ENCODE measurements at places on chromosomes 7 and 10.

DNA sequence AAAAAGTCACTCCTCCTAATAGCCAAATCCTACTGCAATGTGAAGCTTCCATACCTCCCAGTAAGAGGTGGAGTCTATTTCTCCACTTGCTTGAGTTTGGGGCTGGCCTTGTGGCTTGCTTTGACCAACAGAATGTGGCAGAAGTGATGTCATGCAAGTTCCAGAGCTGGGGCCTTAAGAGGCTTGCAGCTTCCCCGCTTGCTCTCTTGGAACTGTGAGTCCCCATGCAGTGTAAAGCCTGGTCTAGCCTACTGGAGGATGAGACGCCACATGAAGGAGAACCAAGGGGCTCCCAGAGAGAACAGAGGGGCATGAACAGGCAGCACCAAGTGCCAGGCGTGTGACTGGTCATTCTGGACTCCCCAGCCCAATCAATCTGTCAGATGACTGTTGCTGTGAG is 58.6 kb upstream of the OPALIN start:
- no peak for DNase-seq

DNA sequence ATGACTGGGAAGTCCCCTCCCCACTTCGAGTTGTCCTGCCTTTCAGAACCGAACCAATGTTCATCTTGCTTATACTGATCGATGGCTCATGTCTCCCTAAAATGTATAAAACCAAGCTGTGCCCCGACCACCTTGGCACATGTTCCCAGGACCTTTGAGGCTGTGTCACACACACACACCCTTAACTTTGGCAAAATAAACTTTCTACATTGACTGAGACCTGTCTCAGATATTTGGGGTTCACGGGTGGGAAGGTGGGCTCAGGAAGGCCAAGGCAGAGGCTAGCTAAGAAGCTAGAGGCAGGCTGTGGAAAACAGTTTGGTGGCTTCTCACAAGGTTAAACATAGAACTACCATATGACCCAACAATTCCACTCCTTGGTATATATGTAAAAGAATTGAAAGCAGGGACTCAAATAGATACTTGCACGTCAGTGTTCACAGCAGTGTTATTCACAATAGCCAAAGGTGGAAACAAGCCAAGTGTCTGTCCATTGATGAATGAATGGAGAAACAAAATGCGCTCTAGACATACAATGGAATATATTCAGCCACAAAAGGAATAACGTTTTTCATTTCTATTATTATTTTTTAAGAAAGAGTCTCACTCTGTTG is 15.4 kb downstream of the PRF1 start:
- no peak for DNase-seq

DNA sequence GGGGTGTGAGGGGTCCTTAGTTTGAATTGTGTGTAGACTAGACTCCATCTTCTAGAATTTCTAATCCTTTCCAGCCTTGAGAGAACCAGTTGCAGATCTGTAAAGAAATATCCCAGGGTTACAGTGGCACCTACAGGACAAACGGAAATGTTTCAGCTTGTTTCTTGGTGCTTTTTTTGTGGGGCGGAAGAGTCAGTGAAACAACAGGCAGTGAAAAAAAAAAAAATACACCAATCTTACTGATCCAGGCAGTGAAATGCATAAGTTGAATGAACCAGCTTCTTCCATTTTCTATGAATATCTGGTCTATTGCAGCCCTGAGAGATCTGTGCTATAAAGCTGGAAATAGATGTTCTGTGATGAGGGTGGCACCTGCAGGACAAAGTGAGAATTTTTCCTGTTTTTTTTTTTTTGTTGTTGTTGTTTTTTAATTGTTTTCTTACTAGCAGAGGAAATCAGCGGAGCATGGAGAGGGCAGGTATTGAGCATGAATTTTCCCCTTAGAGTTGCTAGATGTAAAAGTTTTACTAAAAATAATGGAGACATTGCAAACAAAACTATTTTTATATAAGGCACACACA is 81.9 kb upstream of the DYNC1I1 start:
- no peak for DNase-seq

DNA sequence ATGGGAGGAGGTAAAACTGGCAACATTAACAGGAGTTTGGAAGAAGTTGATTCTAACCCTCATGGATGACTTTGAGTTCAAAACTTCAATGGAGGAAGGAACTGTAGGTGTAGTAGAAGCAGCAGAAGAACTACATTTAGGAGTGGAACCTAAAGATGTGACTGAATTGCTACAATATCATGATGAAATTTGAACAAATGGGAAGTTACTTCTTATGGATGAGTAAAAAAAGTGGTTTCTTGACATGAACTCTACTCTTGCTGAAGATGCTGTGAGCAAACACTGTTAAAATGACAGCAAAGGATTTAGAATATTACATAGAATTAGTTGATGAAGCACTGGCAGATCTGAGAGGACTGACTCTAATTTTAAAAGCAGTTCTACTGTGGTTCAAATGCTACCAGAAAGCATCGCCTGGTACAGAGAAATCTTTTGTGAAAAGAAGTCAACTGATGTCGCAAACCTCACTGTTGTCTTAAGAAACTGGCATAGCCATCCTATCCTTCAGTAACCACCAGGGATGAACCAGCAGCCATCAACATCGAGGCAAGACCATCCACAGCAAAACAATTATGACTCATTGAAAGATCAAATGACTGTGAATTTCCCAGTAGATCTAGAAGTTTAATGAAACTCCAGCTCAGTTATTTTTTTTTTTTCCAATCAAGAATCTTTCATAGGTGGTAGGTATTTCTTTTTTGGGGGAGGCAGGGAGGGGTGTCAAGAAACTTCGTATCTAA is 20.8 kb downstream of the BRAF start:
- no peak for DNase-seq

DNA sequence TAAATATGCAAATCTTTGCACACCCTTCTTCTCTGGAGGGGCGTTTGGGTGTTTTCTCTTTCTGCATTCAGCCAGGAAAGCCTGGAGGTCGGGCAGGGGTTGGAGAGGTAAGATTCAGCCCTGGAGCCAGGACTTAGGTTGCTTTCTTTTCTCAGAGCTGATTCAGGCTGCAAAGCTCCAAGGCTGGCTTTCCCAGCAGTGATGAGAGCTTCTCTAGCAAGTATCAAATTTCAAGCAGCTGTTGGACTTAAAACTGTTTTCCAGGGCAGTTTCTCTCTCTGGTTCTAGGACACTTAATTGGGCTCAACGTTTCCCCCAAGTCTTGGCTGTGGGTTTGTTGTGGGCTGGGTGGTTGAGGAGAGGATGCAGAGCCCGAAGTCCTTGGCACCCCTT is 608 bp downstream of the AKR1B10 start:
- DNase-seq: no peak

GRCh38 chr7:7103343-7104313 is 78.7 kb upstream of the C1GALT1 start:
- DNase-seq: peak; percentile 76

DNA sequence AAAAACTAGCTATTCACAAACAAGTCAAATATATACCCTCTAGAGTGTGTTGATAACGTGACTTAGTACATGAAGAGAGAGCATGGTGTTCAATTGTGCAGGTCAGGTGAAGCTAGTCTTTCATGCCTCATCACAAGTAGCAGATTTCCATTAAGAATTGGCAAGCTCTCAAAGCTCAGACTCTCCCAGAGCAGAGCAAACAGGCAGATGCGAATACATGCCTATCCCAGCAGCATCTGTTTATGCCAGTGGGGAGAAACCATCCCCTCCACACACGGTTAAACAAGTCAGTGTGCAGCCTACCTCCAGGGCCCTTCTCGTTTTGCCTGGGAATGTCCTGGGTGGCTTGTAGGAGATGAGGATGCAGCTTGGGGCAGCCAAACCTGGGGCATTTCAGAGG is 532.5 kb upstream of the C7orf33 start:
- DNase-seq: no peak

- DNase-seq: no peak
These were observed 196.3 kb downstream of the DNAJC1 start for GRCh38 chr10:21807180-21807579.

GRCh38 chr7:35505066-35505465 is 189.9 kb downstream of the HERPUD2 start:
- DNase-seq: no peak

DNA sequence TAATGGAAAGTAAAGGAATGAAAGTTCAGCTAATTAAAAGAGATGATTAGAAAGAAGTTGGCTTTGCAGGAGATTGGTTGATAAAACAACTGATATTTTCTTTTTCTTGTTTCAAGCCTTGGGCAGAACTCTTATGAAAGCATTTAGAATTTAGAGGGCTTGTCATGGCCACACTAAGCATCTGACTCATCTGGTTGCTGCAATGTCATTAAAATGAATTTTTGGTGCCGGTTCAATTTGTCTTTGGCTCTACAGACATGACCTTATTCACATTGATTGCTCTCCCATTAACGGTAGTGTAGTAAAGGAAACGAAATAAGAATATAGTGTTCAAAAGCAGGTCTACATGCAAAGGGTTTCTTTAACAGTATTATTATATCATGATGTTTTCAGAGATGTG is 1012.4 kb upstream of the C7orf33 start:
- no peak for DNase-seq

DNA sequence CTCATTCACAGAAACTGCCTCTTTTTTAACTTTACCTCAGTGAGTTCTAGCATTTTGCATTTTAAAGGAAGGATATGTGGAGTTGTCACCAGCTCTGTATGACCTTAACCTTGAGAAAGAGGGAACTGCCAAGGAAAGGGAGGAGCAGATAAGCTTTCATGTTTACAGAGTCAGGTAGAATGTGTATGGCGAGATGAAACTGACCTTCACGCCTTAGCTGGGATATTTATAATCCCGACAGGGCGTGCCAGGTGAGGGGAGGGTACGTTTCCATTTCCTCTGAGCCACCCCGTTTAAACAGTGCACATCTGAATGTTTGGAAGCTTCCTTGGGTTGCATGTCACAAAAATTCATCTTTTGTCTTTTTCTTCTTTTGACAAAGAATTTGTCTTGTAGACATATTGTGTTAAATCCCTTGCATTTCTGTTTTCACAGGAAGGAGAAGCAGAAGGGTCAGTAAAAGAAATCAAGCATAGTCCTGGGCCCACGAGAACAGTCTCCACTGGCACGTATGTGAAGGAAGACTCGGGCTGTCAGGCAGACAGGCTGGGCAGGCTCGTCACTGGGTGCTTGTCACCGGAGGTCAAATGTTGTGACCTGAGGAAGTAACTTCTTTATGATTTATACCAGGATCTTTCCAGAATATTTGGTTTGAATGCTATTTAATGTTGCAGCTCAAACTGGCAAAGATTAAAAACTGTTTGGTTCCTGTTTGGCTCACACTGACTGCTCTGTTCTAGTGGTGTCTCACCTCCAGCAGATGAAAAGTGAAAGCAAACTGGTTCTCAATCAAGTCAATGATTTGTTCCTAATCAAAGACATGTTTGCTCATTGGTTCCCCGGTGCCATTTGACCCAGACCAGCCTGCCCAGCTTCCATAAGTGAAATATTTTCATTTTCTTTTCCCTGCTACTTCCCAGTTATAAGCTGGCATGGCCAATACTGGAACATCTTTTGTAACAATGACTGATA is 16.2 kb downstream of the OPTN start:
- peak; percentile 51 for DNase-seq

GRCh38 chr7:5423976-5424748 is 528 bp upstream of the TNRC18 start:
- DNase-seq: peak; percentile 54

GRCh38 chr10:77208684-77209256 is 428.8 kb downstream of the KCNMA1 start:
- DNase-seq: no peak

DNA sequence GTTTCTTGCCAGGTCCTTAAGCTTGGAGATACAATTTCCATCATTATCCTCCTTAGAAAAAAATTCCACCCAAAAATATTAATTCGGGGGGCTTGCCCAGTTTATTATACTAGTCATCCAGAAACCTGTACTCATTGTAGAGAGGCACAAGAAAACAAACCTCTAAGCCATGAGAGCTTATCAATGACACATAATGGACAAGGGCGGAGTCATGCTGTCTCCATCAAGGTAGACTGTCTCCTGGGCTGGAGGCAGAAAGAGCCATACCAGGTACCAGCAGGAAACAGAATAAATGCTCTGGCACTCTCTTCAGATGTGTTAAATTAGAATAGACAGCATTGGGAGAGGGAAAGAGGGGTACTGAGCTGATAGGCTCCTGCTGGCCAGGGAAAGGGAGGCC is 69.8 kb upstream of the GSDME start:
- no peak for DNase-seq

DNA sequence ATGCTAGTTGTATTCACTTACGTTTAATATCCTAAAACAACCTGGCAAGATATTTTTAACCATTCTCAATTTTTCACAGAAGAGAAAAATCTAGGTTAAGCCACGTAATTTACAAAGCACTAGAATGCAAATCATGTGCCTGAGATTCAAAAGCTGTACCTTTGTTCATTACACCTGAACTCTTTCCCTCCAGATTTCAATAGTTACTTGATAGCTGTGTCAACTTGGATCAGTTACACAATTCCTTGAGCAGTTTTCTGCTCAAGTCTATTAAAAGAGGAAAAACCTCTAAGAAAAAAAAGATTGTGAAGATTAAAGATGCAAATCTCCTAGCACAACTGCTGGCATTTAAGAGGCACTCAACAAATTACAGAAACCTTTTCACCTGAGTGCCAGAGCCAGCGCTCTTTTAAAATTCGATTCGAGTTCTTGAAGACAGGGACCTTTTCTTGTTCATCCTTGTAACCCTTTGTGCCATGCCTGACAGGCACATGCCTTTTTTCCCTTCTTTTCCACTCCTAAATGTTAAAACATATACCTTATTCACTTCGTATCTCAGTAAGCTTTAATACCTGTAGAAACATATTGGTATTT is 886 bp downstream of the NSUN6 start:
- peak; percentile 21 for DNase-seq

- peak; percentile 24 for DNase-seq
These were observed 27.3 kb downstream of the HYAL4 start for GRCh38 chr7:123871998-123872867.

GRCh38 chr10:45439365-45439764 is 65.3 kb downstream of the ALOX5 start:
- DNase-seq: no peak

- no peak for DNase-seq
These were observed 479.6 kb downstream of the GPAM start for GRCh38 chr10:111703986-111704385.

GRCh38 chr10:76357726-76358415 is 926.4 kb downstream of the LRMDA start:
- no peak for DNase-seq

GRCh38 chr7:127035203-127035849 is 217.4 kb downstream of the GRM8 start:
- DNase-seq: no peak

DNA sequence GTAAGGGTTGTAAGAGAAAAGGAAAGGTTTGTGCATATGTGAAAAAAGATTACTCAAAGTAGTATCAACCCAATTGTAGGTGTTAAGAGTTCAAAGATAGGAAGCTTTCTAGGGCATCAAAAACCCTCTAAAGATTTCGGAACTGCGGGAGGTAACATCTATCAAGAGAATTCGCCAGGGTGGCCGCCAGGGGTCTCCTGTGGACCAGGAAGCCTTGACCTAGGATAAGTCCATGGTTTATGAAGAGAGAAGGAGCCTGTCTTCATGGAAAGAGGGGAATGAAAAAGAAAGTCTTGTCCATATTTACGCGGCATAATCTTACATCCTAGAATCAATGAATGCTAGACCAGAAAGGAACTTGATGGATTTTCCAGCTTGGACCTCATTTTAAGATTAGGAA is 140.7 kb upstream of the CALCR start:
- DNase-seq: no peak
